ENCODE measurements at places on chromosomes 2 and 18.

DNA sequence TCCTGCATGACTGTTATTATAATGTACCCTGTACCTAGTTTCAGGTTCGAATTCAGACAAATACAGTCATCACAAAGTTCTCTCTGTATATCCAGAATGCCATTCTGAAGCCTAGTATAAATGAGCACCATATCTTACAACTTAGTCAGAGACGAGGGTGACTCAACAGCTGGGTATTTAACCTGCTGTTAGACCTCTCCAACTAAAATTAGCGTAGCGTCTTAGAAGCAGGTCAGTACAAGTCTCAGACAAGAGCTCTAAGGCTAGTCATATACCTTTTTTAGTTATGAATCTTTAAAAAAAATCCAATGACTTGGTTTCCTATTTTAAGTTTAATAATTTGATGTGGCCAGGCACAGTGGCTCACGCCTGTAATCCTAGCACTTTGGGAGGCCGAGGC is 74.1 kb downstream of the CABYR start:
- no peak for DNase-seq

- DNase-seq: no peak
Observed at GRCh38 chr2:167783261-167784083, 463.9 kb downstream of the STK39 start.

DNA sequence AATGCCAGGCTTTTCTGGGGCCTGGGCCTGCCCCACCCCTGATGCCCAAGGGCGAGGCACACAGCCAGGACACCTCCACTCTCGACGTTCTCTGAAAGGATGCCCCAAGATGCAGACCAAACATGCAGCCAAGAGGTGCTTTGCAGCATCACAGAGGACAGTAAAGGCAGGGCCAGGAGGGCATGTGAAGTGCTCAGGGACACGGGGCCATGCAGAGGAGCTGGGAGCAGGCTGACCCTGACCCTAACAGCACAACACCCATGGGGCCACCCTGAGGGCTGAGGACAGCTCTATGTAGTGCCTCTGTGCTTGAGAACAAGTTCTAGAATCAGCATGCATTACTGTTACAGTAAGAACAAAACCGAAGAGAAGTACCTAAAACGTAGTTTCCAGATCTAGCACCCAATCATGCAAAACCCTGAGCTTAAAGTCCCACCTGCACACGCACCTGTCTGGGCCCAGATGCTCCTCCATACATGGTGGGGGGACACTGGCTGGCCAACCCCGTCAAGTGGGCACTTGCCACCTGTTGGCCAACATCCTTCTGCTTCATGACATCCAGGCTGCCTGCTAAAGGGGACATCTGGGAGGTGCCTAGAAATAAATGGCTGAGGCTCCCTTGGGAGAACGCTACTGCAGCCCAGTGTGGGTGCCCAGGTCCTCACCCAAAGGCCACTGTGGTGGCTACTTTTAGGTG is 15.4 kb downstream of the HS6ST1 start:
- no peak for DNase-seq

GRCh38 chr2:69729781-69730180 is 12.2 kb upstream of the ANXA4 start:
- no peak for DNase-seq
